ENCODE measurements at places on chromosomes 11 and 22.

DNA sequence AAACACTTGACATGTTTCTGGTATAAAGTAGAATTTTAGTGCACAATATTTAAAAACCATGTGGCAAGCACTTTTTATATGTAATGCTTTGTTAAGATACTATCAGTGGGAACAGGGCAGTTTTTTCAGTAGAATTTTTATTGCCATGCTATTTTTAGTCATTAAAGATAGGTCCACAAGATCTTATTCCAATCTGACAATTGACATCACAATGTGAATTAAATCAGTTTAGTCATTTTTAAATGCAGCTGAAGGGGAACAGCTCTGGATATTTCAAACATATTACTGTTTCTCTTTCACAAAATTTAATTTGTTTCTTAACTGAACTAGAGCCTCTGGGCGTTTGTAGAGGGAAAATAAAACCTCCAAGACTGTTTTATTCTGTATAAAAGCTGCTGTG, 194.1 kb downstream of the MSANTD4 start:
- no peak for DNase-seq

DNA sequence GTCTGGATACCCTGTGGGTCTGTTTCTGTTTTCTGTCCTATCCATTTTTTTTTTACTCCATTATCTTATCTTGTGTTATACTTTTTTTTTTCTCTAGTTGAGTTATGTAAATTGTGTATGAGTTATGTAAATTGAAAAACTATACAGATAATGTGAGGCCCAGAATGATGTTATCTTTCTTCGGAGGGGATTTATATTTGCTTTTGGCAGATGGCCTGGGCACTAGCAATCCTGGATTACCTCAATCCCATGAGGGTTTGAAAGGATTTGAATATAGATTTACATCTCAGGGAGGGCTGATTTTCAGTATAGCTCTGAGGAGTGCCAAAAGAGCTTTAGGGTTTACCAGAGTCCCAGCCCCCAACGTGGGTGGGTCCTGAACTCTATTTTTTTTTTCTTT, 71.0 kb downstream of the CSTPP1 start:
- no peak for DNase-seq

DNA sequence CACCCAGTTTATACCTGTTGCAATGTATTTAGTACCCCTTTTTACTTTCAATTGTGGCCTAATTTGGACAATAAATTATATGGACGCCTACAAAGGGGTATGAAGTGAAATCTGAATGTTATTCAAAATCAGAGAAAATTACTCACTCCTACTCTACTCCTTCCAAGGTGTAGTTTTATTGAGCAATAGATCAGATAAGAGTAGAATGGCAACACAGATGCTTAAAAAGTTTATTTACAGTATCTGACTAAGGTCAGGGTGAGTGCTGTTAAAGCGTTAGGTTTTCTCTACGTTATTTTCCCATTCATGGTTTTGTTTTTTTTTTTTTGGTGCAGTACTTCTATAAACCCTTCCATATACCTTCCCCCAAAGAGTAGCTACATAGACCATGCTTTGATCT, 805.6 kb downstream of the KCNA4 start:
- DNase-seq, result no peak

- no peak for DNase-seq
These were observed 18.1 kb downstream of the GLB1L2 start for GRCh38 chr11:134349802-134350355.

GRCh38 chr11:119791701-119792151, 62.7 kb upstream of the NECTIN1 start:
- peak; percentile 59 for DNase-seq

DNA sequence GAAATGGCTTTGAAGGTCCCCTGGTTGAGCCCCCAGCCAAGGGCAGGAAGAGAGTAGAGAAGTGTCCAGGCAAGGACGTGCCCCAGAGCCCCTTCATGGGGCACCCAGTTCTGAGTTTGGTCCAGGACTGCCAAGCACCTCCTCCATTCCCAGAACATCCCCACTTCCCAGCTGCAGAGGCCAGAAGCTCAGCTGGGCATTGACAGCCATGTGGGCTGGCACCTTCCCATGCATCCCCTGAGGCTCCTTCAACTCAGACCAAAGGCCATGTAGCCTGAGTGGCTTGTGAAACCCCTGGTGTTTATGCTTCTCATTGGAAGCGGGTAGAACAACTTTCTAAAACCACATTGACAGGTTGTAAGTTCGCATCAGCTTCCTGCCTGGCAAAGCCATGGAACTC, 789.6 kb downstream of the TBC1D22A start:
- DNase-seq, result no peak

DNA sequence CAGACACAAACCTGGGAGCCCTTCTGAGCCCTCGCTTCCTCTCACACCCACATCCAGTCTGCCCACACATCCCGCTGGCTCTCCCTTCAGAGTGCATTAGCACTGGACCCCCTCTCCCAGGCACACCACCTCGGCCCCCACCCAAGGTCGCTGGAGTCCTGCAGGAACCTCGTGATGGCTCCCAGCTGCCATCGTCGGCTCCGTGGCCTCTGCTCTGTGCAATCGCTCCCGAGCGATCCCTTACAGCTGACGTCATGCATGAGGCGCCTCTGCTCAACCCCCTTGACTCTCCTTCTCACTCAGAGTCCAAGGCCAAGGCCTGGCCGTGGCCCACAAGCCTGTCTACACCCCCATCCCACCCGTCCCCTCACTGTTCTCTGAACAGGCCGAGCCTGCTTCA, 183.9 kb downstream of the EFCAB6 start:
- DNase-seq, result no peak

- DNase-seq, result no peak
These were observed 135.0 kb downstream of the CRYBB2 start for GRCh38 chr22:25354456-25354855.

- no peak for DNase-seq
These were observed 11.3 kb downstream of the FAR1 start for GRCh38 chr11:13679768-13680167.

DNA sequence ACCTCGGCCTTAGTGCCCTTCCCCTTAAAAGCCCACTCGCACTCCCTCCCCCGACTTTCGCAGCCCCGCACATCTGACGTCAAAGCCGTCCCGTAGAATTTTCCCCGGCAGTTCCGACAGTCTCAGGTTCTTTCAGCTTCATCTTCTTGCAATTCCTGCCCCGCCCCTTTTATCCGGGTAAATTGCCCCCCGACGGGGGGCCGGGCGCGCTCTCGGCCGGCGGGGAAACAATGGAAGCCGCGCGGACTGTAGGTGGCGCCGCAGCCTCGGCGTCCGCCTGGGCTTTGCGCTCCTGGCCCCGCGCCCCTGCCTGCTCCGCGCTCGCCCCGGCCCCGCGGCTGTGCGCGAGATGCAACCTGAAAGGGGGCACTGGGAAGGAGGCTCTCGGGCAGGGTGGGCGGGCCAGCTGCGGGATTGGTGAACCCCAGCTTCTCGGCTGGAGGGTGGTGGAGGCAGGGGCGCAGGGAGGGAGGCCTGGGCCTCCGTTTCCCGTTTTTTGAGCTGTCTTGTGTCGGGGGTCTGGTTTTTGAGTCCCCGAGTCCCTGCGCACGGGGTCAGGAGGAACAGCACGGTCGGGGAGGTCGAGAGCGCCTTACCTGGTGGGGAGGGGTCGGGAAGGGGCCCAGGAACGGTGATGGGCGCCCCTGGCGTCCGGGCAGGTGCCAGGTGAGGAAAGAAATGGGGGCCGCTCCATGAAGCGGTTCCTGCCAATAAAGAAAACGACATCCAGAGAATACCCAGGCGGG, 859 bp upstream of the FGF19 start:
- DNase-seq, result no peak

DNA sequence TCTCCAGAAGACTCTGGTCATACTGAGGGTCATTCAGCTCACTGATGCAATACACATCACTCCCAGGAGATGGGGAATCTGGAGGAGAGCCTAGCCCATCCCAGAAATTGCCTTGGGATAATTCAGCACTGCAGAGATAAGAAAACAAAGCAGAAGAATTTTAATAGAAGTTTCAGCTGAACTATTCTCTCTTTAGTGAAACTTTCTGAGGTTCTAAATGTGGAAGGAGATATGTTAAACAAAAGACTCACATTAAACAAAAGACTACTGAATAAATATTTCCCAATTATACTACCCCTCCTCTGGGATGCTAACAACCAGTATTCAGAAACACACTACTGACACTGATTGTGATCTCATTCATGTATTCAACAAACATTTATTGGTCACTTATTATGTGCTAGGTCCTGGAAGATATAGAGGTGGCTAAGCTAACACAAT, 47.8 kb downstream of the C2CD3 start:
- no peak for DNase-seq

DNA sequence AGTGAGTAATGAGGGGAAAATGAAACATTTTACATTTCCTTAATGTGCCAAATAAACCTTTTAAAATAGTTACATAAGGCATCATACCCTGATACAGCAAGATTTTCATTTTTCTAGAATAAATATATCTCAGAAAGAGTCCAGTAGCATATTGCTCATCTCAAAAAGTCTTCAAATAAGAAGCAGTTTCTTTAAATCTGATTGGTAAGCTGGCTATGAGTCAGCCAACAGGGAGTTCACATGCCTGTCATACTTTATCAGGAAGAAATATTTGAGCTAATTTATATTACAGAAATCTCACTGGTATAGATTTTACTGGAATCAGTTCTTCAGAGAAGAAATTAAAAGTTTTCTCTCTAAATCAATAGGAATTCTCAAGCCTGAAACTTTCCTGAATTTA, 258.1 kb downstream of the C11orf87 start:
- peak; percentile 28 for DNase-seq

- DNase-seq, result no peak
These were observed 183.9 kb upstream of the CTSC start for GRCh38 chr11:88521399-88521798.

- DNase-seq, result peak; percentile 55
These were observed 155.7 kb downstream of the ATG16L2 start for GRCh38 chr11:72969894-72970335.

- no peak for DNase-seq
These were observed 1236.4 kb downstream of the FAM181B start for GRCh38 chr11:81497202-81497804.

DNA sequence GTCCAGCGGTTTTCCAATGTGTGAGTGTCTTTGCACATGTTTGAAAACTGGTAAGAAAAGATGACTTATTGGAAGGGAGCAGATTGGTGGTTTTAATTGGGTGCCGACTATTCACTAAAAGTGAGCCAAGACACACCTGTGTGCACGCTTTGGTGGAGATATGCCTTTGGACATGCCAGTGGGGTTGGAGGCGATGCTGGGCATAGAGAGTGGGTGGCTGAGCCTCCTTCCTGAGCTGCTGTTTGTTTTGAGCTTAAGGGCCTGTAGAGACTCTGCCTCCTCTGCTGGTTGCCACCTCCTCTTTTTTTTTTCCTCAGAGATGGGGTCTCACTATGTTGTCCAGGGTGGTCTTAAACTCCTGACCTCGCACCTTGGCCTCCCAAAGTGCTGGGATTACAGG, 9.5 kb downstream of the IGHMBP2 start:
- DNase-seq, result no peak

DNA sequence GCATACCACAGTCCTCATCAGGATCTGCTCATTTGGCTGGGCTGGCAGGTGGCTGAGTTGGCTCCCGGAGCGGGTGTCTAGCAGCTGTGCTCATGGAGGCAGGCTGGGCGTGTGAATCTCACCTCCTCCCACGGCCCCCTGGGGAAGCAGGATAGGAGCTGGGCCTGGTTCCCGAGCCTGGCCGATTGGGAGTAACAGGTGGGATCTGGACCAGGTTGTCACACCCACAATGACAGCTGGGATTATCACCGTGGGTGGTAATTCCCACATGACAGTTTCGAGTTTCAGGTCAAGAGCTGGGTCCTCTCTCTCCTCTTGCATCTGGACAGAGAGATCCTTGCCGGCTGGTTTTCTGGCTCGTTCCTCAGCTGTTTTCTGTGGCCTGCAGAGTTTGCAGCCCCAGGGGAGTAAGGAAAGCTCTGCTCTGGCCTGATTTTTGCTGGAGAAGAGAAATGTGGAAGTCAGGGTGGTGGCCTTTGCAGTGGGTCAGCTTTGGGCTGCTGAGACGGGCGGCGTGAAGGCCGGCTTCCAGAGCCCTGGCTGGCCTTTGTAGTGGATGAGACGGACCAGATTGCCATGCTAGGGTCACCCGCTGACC, 57.0 kb downstream of the BCR start:
- no peak for DNase-seq

All from fibroblast of skin of left biceps (primary cell).